NCI-H2029 (cell line): ENCODE measurements at places on chromosomes 3 and 15.

GRCh38 chr3:135324301-135324700, 529.2 kb downstream of the EPHB1 start:
- DNase-seq = no peak

DNA sequence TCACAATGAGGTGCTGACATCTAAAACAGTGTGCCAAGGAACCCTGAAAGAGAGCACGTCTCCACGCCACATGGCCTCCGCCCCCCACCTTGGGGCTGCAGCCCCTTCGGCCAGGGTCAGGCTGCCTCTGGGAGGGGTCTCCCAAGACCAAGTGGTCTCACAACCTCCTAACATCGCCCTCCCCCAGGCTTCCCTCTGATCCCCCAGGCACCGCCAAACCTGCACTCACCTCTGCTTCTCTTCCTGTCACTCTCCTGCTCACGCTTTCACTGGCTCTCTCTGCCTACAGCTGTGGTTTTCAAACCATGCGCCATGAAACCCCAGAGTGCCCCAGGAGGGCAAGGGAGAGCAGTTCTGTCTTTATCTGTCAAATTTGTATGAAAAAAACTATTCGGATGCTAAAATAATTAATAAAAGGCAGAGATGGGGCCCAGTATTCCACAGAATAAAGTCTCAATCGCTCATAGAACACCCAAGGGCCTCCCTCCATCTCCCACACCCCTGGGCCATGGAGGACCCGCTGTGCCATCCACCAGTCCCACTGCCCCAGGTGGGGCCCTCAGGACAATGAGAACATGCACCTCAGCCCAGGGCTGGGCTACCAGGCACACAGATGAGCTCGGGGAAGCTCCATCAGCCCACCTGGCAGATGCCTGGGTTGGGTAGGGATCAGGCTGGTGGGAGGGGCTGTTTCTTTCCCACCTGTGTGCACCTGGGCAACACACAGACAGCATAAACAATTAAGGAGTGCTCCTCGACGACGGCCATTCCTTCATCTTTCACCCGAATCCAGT, 21.5 kb downstream of the CYFIP1 start:
- no peak for DNase-seq

- DNase-seq = peak; percentile 42
Measured at GRCh38 chr3:141308588-141309218, 59.6 kb upstream of the ZBTB38 start.

DNA sequence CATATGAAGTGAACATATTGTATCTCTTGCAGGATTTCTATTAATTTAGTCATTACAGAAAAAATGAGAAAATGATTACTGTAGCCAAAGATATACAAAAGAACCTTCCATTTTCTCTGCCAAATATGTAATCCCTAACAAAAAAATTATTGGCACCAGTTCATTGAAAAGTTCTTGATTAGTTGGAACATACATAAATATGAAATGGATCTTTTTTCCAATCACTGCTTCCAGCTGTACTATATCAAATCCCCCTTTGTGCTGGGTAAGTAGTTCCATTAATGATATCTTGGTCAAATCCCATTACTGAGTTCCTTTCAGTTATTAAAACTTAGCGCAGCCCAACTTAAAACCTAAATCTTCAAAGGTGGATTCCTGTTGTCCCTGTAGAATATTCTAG, 263.8 kb downstream of the SLC9A9 start:
- DNase-seq = no peak

DNA sequence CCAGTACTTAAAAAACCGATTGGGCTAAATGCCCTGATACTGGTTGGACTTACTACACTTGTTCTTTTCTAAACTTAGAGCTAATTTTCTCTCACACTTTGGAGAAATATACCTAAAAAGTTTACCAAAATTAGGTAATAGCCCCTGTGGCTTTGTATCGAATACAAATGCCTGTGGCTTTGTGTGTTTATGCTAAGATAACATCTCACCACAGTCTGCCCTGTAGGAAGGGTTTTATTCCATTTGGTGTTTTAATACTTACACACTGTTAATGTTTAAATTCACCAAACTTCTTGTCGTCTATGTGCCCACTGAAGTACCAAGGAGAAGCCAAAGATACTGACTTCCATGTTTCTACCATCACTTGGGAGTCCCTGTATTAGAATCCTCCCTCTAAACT, 66.4 kb downstream of the BCHE start:
- no peak for DNase-seq

DNA sequence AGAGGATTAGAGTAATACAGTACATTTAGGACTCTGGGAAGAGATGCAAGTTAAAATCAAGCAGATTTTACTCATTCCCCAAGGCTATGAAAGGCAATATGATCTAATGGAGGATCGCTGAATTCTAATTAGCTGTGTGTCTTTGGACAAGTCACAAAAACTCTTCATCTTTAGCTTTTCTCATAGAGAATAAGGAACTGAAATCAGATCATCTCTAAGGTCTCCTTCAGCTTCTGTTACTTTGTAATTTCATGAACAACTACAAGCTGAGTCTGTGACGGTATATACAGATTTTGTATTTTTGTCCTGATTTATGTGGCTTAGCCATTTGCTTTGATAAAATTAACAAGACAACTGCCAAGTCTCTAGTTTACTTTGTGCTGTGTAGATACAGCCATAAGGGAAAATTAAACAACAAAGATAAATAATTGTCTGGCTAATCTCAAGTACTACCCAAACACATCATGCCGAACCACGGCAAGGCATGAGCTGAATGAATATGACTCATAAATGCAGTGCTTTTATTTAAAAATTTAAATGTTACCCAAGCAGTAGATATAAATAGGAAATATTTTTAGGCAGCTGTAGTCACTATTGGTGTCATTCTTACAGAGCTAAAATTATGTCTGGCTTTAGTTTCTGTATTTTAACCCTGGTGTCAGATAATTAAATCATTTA, 81.5 kb downstream of the GAP43 start:
- DNase-seq = no peak

GRCh38 chr3:89165636-89166263, 58.3 kb downstream of the EPHA3 start:
- no peak for DNase-seq

DNA sequence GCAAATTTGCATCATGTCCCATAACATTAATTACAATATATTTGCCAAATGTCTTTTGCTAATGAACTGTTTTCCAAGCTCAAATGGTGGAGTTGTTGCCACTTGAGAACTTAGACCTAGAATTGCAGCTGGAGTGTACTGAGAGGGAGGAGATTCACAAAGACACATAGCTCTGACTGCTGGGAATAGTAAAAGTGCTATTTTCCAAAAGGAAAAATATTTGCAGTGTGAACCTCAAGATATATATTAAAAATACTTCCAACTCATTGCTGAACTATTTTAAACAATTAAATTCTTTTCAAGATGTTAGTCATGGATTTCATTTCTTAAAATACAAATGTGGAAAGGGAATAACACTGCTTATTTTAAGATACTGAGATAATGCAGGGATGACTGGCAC, 666.8 kb upstream of the ARPP21 start:
- no peak for DNase-seq

- DNase-seq = peak; percentile 8
Measured at GRCh38 chr15:85730001-85730820, 64.5 kb downstream of the KLHL25 start.

GRCh38 chr15:96505014-96505413, 174.5 kb downstream of the NR2F2 start:
- DNase-seq = no peak

- DNase-seq = no peak
Measured at GRCh38 chr15:93020976-93021772, 67.8 kb downstream of the RGMA start.

GRCh38 chr3:23159929-23160328, 43.2 kb upstream of the UBE2E2 start:
- DNase-seq = no peak

DNA sequence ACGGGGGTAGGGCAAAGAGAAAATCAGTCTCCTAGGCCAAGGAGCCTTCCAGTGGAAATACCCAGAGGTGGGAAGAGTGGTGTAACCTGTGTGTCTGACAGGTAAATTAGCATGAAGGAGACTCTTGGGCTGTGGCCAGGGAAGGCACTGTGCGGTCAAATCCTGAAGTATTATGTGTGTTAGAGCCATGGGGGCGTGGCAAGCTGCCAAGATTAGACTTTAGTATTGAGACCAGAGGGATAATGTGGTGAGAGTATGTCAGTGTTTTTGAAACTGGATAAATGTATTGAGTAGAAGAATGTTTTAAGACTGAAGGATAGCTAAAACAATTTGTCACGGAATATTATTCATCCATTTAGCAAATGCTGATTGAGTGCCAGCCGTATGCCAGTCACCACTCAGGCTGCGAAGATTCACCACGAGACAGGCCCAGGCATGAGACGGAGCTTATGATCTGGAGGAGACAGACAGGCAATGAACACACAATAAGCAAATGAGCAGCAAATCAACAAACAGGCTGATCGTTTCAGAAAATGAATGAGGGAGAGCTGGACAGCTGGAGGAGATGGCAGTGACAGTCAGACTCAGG, 445.9 kb downstream of the MCTP2 start:
- DNase-seq = no peak

GRCh38 chr3:157467200-157467599, 30.6 kb downstream of the PTX3 start:
- no peak for DNase-seq

DNA sequence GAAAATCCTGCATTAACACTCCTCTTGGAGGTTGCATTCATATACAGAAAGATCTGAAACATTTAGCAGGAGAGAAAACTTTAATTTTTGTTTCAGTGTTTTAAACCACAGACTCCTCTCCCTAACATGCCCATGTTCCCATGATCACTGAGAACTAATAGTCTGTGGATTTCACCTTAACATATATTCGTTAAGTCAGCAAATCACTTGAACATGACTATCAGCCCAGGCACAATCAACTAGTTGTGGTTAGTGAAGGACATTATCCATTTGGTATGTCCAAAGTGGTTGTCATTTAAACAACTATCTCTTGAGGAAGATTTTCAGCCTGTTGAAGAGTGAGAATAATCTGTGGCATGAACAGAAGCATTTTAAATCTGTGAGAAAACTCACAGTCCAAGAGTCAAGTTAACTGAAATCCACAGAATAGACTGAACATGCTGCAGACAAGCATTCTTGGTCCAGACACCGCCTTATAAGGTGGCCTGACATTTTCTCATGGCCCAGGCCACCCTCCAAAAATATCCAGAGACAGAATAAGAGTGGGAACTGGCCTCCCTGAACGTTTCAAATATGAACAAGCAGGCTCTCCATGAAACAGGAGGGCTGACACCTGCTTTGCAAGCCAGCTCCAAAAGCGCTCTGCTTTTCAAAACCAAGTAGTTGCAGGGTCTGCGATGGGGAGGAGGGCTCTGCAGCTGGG, 39.9 kb upstream of the ADCY5 start:
- no peak for DNase-seq
